NCI-H2029 (cell line): ENCODE measurements at places on chromosomes 1 and 21.

GRCh38 chr1:17053086-17053684, 647 bp downstream of the SDHB start:
- no peak for DNase-seq

- peak; percentile 28 for DNase-seq
Measured at GRCh38 chr1:212606395-212607205, 2.0 kb upstream of the ATF3 start.

DNA sequence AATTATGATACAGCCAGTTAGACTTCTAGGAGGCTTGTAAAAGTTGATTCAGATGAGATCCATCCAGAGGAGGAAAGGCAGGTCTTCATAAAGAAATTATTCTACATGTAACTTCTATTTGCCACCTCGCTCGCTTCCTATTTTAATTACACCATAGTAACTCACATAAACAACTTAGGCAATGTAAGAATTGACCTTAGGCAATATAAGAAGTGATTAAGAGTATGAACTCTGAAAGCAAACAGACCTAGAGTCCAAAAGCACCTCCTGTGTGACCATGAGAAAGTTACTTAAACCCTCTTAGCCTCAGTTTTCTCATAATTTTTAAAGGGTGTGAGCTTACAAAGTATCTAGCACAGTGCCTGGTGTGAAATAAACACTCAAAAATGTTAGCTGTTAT, 192.7 kb upstream of the NFIA start:
- no peak for DNase-seq

- no peak for DNase-seq
Measured at GRCh38 chr1:91121366-91121765, 99.5 kb upstream of the ZNF644 start.

GRCh38 chr1:28200234-28200873, 23.9 kb upstream of the PTAFR start:
- no peak for DNase-seq

DNA sequence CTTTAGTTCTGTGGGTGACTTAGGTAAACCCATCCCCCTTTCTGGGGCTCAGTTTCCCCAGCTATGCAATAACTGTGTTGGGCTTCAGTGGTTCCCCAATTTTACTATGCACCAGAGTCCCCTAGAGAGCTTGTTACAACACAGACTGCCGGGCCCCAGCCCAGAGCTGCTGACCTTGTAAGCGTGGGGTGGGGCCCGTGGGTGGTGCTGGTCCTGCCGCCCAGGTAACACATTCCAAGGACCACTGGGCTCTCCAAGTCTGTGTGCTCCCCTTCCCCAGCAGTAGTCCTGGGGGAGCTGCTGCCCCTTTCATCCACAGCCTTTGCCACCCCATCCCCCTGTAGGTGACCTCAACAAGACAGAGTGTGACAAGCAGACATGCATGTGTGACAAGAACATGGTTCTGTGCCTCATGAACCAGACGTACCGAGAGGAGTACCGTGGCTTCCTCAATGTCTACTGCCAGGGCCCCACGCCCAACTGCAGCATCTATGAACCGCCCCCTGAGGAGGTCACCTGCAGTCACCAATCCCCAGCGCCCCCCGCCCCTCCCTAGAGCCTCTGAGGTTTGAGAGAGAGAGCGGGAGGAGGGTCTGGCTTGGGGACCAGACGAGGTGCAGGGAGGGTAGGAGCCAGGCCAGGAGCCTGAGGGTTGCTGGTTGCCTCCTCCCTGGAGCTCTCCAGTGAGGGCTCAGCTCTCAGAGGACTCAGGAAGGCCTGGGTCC, 8.9 kb downstream of the PLA2G2F start:
- DNase-seq, result no peak

DNA sequence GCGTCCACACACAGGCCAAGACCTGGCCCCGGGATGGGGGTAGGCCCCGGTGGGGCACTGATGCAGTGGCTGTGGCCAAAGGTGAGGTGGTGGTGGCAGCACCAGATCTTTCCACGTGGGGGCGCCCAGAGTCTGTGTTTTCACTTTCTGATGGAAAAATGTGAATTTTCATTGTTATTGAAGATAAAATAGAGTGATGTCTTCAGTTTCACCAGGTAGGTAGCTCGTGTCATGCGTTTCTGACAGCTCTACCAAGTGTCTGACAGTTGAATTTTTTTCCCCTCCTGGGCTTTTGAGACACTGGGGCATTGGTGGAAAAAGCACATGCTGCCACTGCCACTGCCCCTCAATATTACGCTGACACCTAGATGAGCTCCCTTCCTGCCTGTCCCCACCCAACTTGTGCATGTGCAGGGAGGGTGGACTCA, 40.0 kb upstream of the MAGOH start:
- DNase-seq, result no peak

GRCh38 chr1:91712981-91713841, 172.7 kb downstream of the TGFBR3 start:
- no peak for DNase-seq

DNA sequence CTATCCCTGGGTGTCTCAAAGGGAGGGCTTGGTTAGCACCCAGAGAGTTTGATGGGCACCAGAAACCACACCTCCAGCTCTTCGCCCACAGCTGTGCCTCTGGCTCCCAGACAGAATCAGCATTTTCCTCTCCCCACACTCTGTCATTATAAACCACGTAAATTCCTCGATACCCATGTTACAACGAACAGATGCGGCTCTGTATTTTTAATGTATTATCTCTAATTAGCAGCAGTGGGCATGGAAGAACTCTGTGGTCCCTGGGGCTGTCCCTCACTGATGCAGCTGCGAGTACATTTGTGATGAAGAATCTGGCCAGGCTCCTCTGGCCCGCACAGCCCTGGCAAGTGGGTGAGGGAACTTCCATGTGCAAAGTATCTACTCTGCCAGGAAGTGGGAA, 10.8 kb downstream of the HMGB4 start:
- DNase-seq, result no peak

DNA sequence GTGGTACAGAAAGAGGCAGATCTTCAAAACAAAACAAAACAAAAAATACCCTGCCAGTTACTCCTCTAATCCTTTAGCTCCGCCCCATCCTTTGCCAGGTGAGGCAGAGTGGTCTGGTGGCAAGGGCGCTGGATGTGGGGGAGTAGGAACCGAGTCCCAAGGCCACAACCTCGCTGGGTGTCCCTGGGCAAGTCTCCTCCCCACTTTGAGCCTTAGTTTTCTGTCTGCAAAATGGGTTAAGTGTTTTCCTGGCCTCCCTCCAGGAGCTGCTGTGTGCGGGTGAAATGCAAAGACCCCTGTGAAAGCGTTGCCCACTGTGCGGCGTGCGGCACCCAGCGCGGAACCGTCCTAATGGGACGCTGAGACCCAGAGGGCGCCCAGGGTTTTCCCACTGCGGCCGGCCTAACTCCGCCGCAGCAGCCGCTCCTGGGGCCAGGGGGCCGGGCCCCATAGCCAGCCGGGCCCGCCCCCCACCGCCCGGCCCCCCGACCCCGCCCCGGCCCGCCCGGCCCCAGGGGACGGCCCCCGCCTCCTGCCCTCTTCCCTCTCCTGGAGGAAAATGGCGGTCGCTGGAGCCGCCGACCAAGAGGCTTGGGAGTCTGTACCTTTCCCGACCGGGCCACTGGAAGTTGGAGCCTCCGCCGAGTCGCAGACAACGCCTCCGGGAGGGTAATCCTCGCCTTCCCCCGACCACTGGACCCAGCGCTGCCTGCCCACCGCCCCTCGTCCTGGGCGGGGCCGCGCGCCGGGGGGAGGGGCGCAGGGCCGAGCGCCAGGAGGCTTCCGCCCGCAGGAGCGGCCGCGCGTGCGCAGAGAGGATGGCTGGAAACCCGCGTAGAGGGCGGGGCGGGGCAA, at the start of the genes ERMAP and SVBP:
Gene ERMAP, plus strand, starts transcription at position 538 of the 855 bp plus-strand sequence. CDS start 13,327 bp downstream, outside the sequence.
Gene SVBP, minus strand, starts transcription at position 813 of the 855 bp plus-strand sequence. CDS start 853 bp downstream, outside the sequence.
- peak; percentile 94 for DNase-seq

DNA sequence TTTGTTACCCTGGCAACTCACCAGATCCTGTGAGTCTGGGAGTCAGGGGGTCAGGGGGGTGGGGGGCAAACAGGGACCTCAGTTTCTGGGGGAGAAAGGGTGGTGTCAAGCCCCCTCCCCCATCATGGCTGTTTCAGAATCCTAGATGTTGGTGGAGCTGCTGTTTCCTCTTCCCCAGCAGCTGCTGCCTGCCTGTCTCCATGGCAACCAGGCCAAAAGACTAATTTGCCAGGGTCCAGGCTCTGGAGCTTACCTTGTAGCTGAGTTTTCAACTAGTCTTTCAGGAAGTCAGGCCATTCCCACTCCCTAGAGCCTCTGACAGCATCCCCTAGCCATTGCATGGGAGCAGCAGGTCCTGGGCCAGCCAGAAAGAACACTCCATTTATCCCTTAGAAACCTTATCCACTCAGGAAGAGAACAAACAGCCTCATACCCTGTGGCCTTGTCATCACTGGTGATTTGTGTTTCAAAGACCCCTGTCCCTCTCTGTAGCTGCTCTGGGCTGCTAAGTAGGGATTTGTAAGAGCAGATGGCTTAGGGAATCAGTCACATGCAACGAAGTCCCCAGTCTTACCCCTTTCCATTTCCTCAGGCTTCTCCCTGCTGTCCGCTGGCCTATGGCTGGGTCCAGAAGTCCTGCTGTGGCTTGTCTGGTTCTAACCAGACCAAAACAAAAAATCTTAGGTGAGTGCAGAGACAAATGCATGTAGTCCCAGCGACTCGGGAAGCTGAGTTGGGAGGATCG, 21.5 kb upstream of the STMN1 start:
- no peak for DNase-seq

GRCh38 chr1:3732434-3733093, 19.7 kb upstream of the CCDC27 start:
- no peak for DNase-seq

DNA sequence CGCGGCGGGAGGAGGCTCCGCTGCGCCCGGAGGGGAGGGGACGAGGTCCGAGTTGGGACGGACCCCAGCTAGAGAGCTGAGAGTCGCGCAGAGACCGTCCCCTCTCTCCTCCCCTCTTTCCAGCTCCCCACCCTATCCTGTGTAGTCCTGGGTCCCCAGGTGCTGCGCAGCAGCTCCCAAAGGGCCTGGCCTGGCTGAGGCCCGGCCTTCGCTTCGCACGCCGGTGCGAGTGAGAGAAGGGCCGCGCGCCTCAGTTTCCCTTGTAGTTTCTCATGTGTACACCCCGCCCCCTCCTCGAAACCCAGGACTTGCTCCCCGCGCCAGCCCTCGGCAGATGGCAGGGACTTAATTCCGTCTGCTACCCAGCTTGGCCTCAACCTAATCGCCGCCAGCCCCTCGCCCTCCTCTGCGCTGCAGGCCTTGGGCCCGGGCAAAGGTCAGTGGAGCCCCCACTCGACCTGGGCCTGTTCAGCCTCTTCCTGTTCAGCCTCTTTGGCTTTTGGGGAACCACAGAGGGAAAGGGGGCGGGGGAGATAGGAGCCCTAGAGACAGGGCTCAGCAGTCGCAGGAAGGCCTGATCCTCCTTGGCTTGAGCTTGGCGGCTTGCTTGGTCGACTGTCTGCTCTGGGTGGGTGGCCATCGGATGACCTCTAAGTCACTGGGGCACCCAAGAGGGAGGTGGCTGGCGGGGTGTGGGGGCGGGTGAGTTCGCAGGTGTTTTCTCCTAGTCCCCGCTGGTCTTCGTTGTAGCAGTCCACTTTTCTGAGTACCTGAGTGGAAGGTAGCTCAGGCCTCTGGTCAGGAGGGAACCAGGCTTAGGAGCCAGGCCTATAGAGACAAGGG, 1.0 kb downstream of the ZNF687 start:
- DNase-seq, result no peak

DNA sequence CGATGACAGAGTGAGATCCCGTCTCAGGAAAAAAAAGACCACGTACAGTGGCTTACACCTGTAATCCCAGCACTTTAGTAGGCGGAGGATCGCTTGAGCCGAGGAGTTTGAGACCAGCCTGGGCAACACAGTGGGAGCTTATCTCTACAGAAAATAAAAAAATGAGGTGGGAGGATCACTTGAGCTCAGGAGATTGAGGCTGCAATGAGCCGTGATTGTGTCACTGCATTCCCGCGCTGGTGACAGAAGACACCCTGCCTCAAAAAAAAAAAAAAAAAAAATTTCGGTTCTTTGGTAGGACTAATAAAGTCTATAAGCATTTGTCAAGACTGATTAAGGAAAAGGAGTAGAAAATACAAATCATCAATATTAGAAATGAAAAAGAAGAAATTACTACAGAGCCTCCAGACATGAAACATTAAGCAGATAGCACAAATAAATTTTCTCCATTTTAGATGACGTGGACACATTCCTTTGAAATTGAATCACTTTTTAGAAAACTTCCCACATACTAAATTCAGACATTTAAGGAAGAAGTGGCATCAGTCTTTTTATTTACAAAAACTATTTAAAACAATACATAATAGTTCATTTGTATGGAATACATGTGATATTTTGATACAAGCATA, 30.4 kb downstream of the MORC3 start:
- DNase-seq, result no peak

DNA sequence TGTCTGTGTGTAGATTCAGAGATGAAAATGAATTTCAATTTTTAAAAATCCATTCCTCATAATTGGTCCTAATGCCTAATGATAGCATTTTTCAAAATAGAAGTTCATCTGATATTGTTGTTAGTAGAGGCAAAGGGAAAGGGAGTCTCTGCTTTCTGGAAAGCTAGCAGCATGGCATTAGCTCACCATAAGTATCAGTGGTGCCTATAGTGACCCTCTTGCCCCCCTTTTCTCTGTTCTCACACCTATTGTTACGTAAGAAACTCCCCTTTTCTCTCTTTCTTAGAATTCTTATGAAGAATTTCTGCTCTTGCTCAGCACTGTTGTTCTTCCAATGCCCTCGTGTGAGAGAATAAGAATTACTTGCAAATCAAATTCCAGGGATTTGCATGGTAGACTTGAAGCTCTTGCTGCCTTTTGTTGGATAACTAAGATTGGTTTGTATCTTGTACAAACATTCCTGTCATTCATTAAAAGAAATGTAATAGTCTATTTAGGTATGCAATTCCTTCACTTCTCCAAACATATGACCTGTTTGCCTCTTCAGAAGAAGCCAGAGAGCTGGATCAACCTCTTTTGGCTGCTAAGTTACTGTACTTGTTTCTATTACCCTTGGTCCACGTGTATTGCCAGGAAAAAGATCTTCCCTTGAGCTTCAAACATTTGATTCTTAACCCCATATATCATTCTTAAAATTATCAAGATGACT, 69.2 kb upstream of the MAGI3 start:
- DNase-seq, result no peak

DNA sequence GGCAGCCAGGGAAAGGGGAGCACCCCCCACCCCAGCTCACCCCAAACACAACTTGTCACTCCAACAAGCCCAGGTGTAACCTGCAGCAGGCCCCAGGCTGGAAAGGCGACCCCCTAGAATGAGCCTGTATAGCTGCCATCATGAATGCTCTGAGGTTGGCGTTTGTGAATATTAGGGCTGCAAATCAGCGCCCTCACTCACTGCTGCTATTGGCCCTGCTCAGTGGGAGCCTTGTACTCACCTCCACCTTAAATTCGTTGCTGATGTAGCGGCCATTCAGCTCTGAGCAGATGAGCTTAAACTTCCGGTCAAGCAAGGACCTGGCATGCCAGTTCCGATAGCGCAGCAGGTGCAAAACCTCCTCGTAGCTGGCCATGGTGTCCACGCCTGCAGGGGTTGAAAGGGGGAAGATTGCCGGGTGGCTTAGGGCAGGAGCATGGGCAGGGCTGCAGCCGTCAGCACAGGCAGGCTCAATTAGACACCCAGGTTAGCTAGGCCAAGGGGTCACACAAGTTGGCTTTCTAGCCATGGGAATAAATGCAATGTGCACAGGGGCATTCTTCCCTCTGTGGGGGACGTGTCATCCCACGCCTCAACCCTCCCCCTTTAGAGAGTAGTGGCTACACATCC, 81.7 kb downstream of the PIK3CD start:
- DNase-seq, result no peak

GRCh38 chr1:16905868-16906702, 10.3 kb downstream of the RNU1-2 start:
- DNase-seq, result no peak
